Left renal pelvis (tissue), 4 donors: ENCODE measurements at places on chromosomes 12 and 14. TPM values are rescaled to one million over a fixed set of nuclear protein-coding genes. Genes with fewer than 3 reads are reported as not detected.

GRCh38 chr14:103027451-103027850 lies 29.9 kb downstream of the CDC42BPB start:
- DNase-seq, result no peak

DNA sequence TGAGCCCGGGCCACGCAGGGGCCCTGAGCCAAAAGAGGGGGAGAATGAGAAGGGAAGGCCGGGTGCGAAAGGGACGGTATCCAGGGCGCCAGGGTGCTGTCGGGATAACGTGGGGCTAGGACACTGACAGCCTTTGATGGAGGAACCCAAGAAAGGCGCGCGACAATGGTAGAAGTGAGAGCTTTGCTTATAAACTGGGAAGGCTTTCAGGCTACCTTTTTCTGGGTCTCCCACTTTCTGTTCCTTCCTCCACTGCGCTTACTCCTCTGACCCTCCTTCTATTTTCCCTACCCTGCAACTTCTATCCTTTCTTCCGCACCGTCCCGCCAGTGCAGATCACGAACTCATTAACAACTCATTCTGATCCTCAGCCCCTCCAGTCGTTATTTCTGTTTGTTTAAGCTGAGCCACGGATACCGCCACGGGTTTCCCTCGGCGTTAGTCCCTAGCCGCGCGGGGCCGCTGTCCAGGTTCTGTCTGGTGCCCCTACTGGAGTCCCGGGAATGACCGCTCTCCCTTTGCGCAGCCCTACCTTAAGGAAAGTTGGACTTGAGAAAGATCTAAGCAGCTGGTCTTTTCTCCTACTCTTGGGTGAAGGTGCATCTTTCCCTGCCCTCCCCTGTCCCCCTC lies 3.0 kb downstream of the SSTR1 start:
- DNase-seq, result no peak

- no peak for DNase-seq
These were observed 449.4 kb upstream of the OR4E1 start for GRCh38 chr14:22122829-22123560.

DNA sequence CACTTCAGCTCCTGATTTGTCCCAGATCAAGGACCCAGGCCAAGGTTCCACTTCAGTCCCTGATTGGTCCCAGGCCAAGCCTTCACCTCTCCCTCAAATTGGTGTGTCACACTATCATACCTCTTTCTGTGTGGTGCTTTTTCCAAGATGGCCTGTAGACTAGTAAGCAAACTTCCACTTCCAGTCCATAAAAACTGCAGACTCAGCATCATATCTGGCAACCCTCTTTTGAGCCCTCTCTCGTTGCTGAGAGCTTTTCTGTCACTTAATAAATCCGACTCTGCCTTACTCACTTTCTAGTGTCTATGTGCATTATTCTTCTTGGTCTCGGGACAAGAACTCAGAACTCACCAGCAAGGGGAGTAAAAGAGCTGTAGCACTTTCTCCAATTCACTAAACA lies 1395.1 kb downstream of the LRFN5 start:
- no peak for DNase-seq

DNA sequence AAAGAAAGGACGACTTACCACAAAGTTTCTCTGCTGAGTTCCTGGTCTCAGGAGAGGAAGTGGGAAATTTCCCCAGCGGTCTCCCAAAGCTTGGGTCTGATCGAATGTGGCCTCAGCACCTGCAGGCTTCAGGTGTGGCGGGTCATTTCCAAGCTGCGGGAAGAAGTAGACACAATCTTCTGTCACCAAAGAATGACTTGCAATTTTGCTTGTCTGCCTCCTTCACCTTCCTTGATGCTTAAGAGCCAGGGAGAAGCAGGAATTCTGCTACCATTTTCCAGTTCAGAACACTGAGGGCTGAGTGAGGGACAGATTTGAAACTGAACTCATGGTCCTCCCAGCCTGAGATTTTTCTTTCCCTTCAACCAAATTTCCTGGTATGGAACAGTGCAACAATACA lies 87.8 kb downstream of the RIMBP2 start:
- no peak for DNase-seq

- no peak for DNase-seq
These were observed 21.2 kb downstream of the MTHFD1 start for GRCh38 chr14:64409126-64409920.

GRCh38 chr12:127860536-127860935 lies 406.4 kb upstream of the TMEM132C start:
- no peak for DNase-seq

Gene ENDOU
- polyA plus RNA-seq, result 0.66 TPM

Gene CACNA2D4
- 1.9 TPM for polyA plus RNA-seq
